ENCODE measurements at places on chromosomes 7 and 10. TPM values are rescaled to one million over a fixed set of nuclear protein-coding genes. Genes with fewer than 3 reads are reported as not detected.

DNA sequence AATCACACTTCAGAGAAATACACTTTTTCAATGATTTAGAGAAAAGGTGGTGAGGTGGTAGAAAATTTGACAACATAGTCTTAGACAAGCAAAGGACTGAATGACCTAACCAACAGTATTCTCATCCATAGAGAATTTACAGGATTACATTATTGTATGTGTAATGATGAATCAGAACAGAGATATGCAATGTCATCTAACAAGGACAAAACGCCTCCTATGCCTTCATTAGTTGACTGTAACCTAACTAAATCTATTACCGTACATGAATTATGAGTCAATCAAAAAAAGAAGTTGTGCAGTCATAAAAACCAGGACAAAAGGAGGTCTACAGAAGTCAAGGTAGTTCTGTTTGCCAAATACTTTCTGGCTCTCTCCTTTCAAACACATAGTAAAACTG lies 66.5 kb downstream of the RAB11FIP2 start:
- DNase-seq: peak; percentile 19

NSUN6 gene
- 10.5 TPM for total RNA-seq

DNA sequence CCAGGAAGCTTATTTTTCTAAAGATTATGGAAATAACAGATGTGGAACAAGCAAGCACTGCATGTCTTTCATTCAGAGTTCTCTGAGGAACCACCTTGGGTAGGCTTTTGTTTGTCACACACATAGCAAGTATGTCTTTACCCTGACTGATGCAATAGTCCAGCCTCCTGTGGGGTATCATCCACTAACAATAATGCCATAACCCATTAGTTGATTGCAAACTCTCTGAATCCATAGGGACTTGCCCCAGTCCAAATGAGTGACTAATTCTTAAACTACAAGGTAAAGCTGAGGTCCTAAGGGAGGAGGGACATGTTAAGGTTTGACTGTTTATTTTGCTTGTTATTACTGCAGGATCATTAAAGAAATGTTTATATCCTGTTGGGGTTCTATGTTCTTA lies 151.4 kb upstream of the PRPS1L1 start:
- no peak for DNase-seq

SBDS gene
- total RNA-seq: 140 TPM

DNA sequence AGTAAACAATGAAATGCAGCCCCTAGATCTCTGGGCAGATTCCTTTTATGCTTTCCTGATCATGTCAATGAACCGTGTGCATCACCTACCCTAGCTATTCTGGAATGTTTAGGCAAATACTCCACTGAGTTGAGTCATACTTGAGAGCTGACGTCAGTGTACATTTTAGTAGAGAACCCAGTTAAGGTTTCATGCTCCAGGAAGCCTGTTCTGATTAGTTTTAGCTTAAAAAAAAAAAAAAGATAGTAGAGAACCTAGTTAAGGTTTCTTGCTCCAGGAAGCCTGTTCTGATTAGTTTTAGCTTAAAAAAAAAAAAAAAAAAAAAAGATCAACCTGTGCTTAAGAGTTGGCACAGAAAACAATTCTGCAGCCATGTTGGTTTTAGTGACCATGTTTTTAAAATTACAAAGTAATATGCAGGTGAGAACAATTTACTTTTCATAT lies 3.7 kb upstream of the MCU start:
- DNase-seq: peak; percentile 67

- peak; percentile 58 for DNase-seq
These were observed 85.4 kb downstream of the CDK6 start for GRCh38 chr7:92750946-92751345.

FZD1 gene
- 3.7 TPM for total RNA-seq

- no peak for DNase-seq
These were observed 21.9 kb downstream of the GRID1 start for GRCh38 chr10:86344714-86345161.

- DNase-seq: no peak
These were observed 135.3 kb upstream of the FAM20C start for GRCh38 chr7:57071-57470.

GRCh38 chr7:2717293-2718261 lies 29.6 kb downstream of the AMZ1 start:
- DNase-seq: no peak

GRCh38 chr7:82481499-82482097 lies 38.0 kb upstream of the CACNA2D1 start:
- DNase-seq: no peak

GRCh38 chr10:91200314-91201212 lies 19.9 kb upstream of the PCGF5 start:
- no peak for DNase-seq

UTF1 gene
- not detected for total RNA-seq

- no peak for DNase-seq
These were observed 31.8 kb downstream of the LSMEM1 start for GRCh38 chr7:112512451-112513210.
